Stimulated activated CD8-positive, alpha-beta memory T cell treated with anti-CD3 and anti-CD28 coated beads, Interleukin-2, amount 100 ng/mL, for 48 hours (primary cell): ENCODE measurements at places on chromosomes 2 and 18.
A peak's percentile ranks its signal among the peaks of the same experiment; 100 is the strongest.

DNA sequence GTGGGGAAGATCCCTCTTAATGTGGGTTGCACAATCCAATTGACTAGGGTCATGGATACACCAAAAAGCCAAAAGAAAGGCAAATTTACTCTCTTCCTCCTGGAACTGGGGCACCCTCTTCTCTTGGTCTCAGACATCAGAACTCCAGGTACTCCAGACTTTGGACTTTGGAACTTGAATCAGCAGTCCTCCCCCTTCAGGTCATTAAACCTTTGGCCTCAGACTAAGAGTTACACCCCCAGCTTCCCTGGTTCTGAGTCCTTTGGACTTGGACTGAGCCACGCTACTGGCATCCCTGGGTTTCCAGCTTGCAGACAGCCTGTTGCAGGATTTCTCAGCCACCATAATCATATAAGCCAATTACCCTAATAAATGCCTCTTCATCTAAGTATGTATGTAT lies 50.8 kb upstream of the KIF5C start:
- DNase-seq: no peak

DNA sequence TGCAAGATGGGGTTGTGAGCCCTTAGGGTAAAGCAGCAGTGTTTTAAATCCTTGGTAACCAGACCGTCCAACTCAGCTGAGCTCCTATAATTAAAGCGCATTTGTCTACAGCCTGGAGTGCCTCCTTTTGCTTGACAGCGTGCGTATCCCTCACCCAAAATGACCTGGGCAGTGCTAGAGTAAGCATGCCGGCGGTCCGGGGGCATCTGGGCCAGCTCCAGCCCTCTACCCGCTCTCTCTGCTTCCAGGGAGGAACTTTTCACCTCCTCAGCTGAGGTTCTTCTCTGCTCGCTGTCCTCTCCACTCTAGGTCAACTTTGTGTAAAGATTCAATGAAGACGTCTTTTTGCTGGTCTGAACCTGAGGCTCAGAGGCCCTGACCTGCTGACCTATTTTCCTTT lies 102.4 kb upstream of the TPO start:
- no peak for DNase-seq

DNA sequence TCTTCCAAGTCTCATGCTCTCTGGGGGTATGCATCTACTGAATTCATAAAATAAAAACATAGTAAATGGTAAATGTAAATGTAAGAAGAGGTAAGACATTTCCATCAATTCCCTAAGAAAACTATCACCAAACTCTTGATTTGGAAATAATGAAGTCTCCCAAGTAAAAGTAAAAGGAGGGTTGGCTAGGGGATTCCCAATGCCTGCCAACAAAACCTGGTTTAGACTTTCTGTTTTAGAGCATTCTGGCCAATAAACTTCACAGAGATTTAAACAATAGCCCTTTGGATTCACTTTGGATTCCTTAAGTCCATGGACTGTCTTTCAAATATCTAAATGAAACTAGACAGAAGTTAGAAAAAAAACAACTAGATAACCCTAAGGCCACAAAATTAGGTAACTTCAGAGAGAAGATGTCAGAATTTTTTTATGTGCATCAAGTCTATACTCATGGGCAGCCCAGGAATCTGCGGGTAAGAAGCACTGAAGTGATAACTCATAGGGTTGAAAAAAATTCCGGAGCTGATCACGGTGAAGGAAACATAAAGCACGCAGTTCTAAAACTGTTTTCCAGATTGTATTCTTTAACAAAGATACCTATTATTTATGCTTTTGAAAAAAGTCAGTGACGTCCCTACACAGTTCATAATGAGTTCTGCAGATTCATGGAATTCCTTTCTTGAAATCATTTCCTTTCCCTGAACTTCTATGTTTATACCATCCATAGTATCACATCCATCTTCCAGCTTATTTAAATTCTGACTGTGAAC lies 263.6 kb downstream of the AFF3 start:
- no peak for DNase-seq

- no peak for DNase-seq
Measured at GRCh38 chr2:6602471-6602870, 263.2 kb downstream of the CMPK2 start.

DNA sequence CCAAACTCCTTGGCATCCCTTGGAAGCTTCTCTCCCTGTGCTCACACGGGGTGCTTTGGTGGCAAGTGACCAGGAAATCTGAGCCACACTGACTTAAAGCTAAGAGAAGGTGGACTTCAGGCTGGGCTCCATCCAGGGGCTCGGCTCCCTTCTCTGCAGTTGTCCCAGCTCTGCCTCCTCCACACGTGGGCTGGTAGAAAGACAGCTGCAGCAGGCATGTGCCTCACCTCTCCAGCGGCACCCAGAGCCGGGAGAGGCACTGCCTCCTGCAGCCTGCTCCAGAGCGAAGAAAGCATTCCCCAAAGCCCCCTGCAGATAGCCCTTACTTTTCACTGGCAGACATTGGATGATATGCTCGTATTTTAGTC lies 11.3 kb downstream of the KCNF1 start:
- no peak for DNase-seq

GRCh38 chr2:126406267-126406666 lies 249.7 kb upstream of the GYPC start:
- no peak for DNase-seq

- DNase-seq: no peak
Measured at GRCh38 chr2:100703739-100704138, 116.2 kb upstream of the NPAS2 start.

- no peak for DNase-seq
Measured at GRCh38 chr18:60100778-60101177, 201.0 kb downstream of the PMAIP1 start.

DNA sequence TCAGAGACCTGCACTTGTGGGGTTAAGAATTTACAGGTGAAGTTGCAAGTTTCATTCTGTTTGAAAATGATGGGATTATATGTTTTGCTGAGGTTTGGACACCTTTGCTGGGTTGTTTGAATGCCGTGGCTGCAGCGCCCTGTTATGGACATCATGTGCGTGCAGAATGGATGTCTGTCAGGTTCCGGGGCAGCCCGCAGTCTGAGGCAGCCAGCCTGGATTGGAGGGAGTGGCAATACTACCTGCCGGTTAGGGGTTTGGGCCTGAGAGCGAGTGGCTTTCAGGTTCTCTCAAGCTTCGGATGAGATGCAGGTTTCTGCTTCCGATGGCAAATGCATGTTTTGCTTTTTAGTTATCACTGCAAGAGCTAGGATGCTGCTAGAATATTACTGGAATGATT lies 1.1 kb downstream of the CASP8 start:
- peak; percentile 29 for DNase-seq

DNA sequence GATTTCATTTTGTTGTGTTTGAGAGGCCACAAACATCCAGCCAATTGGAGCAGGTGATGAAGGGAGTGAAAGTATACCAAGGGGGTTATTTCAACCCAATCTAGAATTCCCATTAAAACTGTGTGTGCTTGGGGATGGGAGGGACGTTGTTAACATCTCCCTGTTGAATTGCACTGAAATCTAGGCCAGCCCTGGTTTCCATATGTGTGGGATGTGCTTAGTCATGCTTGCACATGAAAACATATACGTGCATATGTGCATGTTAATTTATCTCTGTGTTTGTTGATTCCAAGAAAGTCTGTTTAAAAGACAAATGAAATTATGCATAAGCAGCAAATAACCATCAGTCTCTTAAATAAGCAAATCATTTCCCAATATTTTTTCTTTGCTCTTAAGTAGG lies 5.6 kb downstream of the CELF4 start:
- DNase-seq: no peak

DNA sequence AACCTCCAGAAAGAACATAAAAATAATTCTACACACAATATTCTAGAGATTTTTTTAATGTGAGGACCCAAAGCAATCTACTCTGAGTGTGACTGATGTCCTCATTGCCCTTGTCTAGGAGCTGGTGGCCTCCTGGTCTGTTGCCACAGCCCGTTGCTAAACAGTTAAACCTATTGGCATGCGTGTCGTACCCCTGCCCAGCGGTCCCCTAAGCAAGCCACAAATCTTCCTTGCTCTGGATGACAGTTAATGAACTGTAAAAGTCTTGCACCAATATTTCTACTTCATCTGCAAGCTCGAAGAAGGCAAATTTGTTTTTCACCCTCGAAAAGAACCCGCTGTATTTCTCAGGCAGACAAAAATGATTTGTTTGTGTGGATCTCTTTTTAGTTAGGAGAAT lies 489.1 kb upstream of the MEX3C start:
- no peak for DNase-seq

DNA sequence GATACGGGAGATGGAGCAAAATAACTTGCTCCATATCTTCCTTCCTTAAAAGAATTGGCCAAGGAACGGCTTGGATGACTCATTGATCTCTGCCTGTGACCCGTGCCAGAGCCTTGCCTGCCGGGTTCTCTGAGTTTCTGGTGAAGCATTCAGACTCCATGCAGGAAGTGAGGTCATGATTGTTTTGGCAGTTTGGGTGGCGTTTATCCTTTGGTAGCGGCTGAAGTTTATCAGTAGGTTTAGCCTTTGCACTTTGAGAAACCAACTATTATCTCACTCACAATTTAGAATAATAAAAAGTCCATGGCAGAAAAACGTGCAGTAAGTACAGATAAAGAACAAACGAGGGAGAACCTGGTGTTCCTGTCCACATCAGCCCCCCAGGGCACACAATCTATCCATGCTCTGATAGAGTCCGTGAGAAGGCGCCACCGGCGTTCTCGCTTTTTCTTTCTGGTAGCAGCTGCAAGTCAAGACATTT lies 15.0 kb upstream of the CTAGE1 start:
- no peak for DNase-seq

DNA sequence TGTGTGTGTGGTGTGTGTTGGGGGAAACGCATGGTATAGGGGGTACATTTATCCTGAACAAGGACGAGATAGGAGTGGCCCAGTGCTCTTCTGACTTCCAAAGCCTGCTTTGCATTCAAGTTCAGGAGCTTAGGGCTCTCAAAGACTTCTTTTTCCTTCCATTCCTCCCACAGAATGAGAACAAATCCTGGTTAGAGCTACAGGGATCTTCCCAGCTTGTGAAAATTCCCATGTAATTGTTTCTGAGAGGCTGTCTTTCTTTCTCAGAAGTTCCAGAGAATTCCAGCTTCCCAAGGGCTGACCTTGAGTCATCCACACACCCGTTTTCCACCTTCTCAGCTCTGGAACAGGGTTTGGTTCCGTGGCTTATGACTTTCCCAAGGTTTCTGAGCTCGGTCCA lies 38.9 kb downstream of the FASTKD2 start:
- no peak for DNase-seq

GRCh38 chr18:13292736-13293135 lies 74.2 kb downstream of the LDLRAD4 start:
- no peak for DNase-seq
